ENCODE measurements at places on chromosomes 12 and 14.

GRCh38 chr14:60722357-60723115 is 1.6 kb downstream of the SIX4 start:
- DNase-seq: no peak

DNA sequence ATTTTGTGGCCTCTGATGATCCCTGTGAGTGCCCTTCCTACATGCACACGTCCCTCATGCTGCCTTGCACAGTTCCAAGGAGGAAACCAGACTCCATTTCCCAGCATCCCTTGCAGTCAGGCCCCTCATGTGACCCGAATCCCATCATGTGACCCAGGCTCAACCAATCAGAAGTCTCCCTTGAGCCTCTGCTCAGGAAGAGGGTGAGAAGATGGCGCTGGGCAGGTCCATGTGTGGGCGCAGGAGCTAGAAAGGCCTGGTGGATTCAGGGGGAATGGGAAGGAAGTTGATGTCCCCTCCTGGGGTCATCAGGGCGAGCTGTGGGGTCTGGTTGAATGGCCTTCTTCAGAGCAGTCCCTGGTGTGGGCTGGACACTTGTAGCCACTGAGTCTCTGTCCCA is 240.5 kb downstream of the ADGRD1 start:
- no peak for DNase-seq

DNA sequence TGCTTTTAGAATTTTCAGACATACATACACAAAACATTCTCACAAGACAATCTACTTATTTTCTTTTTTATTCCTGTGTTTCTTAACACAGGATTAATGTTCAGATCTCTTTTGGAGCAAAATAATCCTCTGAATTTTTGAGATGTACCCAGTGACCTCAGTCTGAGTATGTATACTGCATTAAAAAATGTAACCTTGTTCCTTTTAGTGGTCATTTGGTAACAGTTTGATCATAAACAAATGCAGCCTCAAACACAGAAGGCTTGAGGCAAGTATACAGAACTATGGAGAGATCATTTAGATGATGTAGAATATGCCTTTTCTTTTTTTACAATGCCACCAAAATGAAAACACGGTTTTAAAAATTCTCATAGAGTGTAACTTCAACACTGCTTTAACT is 9.7 kb downstream of the HIF1A start:
- DNase-seq: no peak

DNA sequence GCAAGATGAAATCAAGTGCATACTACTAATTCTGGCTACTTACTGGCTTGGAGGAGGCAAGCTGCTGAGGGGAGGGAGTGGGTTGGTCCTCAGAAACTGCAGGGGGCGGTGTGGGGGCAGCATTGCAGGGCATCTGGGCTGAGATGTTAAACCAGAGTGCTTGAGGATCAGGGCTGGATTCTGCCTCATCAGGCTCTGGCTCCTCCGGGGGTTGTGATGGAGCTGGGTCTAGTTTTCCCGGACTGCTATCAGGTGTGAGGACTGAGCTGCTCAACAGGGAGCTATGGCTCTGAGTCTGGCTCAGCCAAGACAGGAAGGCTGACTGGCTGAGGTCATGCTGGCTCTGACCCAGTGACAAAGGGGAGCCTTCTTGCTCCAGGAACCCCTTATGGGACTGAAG is 28.6 kb downstream of the BAZ2A start:
- no peak for DNase-seq

DNA sequence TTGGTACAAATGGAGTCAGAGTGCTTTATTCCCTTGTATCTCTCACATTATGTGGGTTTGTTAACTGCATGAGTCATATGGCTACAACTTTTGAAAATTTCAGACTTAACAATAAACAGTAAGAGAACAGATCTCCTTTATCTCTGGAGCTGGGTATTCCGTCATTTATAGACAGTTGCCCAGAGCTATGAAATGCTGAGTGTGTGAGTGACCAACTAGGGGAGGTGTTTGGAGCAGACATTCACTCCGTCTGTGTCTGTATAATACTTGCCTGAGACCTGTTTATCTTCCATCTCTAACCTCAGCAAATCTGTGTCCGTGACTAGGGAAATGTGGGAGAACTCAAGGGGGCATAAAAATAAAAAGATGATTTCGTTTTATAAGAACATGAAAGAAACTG is 279.9 kb upstream of the FAR2 start:
- no peak for DNase-seq

DNA sequence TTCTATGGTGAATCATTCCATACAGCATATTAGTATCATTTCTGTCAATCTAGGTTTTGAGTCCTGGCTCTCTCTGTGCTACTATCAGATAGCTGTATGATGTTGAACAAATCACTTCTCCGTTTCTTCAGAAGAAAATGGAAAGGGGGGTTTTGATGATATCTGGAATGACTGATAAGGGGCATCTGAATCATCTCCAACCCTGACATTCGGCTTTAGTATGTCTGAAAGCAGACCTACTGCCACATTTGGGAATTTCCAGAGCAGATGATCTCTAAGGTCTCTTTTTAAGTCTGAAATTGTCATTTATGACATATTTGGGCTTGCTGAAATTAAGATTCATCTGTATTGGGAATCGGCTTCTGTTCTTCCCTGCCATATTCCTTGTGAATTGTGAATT is 10.1 kb downstream of the MLF2 start:
- DNase-seq: no peak

DNA sequence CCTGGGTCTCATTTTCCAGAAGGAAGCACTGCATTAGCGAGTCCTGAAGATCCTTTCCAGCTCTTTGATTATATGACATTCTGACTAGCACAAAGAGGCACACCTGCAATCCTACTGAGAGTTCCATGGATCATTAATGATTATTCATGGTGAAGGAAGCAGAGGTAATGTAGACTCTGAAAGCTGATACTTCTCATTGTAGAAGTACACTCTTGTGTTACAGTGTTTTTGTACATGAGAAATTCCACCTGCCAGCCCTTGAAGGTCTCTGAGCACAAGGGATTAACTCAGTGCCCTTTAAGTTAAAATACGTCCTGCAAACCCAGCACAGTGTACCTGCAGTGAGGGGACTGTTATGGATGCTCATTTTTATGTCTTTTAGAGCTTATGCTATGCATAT is 558.8 kb upstream of the FBXO33 start:
- no peak for DNase-seq
